ELF-1 (cell line): ENCODE measurements at places on chromosomes 7 and 10.

DNA sequence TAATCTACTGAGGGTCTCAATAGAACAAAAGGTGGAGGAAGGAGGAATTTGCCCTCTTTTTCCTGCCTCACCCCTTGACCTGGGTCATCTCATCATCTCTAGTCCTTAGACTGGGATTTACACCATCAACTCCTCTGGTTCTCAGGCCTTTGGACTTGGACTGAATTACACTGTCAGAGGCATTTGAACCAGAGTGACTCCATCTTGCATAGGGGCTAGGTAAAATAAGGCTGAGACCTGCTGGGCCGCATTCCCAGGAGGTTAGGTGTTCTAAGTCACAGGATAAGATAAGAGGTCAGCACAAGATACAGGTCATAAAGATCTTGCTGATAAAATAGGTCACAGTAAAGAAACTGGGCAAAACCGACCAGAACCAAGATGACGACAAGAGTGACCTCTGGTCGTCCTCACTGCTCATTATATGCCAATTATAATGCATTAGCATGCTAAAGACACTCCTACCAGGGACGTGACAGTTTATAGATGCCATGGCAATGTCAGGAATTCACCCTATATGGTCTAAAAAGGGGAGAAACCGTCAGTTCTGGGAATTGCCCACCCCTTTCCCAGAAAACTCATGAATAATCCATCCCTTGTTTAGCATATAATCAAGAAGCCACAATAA lies 84.0 kb downstream of the C1GALT1 start:
- peak; percentile 63 for DNase-seq

- DNase-seq = no peak
These were observed 262.7 kb downstream of the CTNNA3 start for GRCh38 chr10:67433276-67433675.

GRCh38 chr7:155213955-155214740 lies 83.5 kb upstream of the INSIG1 start:
- DNase-seq = no peak

DNA sequence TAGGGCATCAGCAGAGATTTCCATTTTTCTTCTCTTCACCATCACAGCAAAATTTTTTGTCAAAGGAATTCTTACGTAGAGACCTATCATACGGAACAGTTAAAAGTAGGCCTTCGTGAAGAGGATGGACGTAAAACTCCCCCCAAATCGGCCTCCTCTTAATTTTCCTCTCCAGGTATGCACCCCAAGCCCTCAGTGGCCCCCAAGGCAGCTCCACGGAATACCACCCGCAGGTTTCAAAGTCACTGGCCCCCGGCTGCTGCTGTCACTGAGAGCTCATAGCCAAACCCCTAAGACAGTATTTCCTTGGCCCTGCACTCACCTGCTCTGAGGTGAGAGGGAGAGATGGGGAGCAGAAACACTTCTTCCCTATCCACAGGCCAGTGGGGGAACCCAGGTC lies 8.8 kb downstream of the PODXL start:
- DNase-seq = peak; percentile 30

DNA sequence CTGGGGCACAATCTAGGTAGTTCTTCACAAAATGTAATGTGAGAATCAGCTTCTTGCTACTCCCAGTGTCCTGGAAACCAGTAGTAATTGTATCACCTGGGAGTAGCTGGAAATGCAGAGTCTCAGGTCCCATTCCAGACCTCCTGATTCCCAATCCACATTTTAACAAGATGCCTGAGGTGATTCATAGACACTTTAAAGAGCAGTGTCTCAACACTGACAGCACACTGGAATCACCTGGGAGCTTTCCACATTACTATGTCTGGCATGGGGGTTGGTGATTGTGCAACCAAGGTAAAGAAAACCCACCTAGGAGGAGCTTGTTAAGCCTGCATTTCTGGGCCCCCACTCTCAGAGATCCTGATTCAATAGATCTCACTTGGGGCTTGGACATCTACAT lies 11.1 kb downstream of the DPY19L1 start:
- DNase-seq = peak; percentile 58

- no peak for DNase-seq
These were observed 107.1 kb upstream of the HABP2 start for GRCh38 chr10:113445736-113446135.

GRCh38 chr10:85908462-85908861 lies 458.1 kb downstream of the GRID1 start:
- DNase-seq = no peak

DNA sequence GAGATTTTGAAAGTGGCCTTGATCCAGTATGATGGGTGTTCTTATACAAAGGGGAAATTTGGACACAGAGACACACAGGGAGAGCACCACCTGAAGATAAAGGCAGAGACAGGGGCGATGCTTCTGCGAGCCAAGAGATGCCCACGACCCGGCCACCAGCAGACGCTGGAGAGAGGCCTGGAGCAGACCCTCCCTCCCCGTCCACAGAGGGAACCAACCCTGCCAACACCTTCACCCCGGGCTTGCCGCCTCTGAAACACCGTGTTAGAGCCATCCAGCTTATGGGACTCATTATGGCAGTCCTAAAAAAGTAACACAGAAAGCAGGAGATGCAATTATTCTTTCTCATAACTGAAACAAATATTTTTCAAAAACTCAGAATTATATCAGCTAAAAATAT lies 303.3 kb upstream of the SHH start:
- no peak for DNase-seq
